ENCODE measurements at places on chromosomes 7 and 10. TPM values are rescaled to one million over a fixed set of nuclear protein-coding genes. Genes with fewer than 3 reads are reported as not detected.

DNA sequence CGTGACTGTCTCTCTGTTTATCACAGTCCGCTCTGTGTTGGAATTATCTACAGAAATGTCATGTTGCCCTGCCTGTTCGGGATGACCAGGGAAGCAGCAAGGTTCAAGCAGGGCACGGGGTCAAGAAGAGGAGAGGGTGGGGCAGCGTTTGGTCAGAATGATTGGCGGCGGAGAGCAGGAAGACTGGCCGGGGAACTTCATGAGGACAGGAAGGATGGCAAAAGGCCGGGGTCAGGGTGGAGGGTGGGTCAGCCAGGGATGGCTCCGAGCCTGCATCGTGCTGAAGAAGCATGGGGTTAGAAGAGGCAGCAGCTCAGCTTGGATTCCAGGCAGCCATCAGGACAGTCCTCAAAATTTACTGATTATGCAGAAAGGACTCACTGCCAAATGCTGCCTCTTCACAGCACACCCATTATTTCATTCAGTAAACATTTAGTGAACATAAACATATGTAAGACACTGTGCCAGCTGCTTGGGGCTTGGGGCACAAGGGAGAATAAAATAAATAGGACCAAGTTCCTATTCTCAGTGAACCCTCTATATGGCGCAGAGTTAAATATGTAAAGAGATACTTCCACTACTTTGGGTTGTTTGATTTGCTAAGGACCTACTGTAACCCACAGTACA lies 42.8 kb downstream of the WNT2 start:
- no peak for DNase-seq

GRCh38 chr7:133164498-133164897 lies 82.6 kb upstream of the CHCHD3 start:
- DNase-seq = no peak

GRCh38 chr7:28116041-28116440 lies 64.6 kb downstream of the JAZF1 start:
- DNase-seq = no peak

DNA sequence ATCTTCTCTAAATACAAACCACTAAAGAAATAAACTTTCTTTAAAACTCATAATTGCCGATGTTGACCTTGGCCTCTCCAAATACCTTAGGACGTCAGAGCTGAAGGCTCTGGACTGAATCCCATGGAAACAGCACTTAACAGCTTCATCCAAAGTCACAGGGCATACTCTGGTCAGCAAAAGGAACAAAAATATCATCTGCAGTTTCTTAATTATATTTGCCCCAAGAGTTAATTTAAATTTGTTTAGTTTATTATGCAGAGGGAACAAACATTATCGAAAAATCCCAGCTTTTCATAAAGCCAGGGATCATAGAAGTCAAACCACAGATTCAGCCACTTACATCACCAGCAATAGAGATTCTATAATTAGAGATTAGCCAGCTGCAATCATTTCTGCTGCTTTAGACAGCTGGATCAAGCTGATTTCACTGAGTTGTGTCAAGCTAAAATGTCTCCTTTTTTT lies 20.5 kb upstream of the FAM13C start:
- DNase-seq = no peak

DNA sequence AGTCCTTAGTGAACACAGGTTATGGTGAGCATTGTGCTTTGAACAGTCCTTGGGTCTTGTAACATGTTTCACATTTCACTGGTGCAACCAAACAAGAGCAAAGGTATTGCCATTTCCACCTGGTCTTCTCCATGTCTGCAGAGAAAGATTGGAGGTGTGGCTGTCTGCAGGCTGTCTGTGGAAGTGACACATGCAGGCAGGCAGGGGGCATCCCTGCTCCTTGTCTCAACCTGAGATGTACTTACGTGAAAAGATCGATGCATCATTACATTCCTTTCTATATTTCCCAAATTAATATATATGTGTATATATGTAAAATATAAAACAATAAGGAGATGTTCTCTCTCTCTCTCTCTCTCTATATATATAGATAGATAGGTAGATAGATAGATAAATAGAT lies 54.3 kb downstream of the LRRC18 start:
- no peak for DNase-seq

GRCh38 chr7:158064631-158065030 lies 523.0 kb downstream of the PTPRN2 start:
- no peak for DNase-seq

DNA sequence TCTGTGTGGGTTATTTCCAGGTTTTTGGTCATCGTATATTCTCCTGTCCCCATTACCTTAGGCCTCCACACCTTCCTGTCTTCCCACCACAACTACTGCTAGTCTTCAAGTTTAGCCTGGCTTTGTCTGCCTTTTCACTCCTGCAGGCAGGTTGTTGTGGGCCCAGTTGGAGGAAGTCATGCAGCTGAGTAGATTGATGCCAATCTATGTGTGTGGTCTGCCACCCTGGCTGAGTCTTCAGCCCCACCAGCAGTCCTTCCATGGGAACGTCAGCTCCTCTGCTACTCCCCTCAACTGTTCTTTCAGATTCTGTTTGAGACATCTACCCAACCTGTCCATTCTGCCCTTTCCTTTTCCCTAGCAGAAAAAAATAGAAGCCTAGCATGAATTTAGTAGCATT lies 6.3 kb downstream of the RINT1 start:
- no peak for DNase-seq

Gene ST8SIA6
- polyA plus RNA-seq = 1.1 TPM

DNA sequence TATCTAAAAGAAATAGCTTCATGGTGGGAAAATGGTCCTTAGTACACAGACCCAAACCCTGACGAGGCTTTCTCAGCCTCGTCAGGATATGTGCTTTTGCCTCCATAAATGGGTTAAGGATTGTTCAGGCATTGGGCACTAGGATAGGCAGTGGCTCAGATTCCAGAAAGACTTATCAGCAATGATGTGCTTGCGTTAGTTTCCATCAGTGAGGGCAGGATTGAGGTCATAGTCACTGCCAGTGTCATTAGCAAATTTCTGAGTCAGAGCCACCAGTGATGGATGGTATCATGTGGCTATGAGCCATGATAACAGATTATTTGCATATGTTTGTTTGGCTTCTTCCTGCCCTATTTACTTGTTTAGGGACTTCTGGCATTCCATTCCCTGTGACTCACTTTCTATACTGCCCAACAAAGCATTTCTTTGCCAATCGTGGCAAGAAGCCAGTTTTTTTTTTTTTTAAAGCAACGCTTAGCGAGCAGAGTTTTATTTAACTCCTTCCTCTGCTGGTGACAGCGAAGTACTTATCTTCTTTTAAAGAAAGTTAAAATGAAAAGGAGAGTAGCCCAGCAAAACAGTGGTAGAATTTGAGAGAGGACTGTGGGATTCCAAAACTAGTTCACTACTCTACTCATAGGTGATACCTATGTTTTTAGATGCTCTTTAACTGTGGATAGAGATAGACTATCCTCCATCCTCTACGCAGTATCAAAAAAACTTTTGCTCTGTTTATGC lies 44.4 kb downstream of the MYPN start:
- DNase-seq = no peak

DNA sequence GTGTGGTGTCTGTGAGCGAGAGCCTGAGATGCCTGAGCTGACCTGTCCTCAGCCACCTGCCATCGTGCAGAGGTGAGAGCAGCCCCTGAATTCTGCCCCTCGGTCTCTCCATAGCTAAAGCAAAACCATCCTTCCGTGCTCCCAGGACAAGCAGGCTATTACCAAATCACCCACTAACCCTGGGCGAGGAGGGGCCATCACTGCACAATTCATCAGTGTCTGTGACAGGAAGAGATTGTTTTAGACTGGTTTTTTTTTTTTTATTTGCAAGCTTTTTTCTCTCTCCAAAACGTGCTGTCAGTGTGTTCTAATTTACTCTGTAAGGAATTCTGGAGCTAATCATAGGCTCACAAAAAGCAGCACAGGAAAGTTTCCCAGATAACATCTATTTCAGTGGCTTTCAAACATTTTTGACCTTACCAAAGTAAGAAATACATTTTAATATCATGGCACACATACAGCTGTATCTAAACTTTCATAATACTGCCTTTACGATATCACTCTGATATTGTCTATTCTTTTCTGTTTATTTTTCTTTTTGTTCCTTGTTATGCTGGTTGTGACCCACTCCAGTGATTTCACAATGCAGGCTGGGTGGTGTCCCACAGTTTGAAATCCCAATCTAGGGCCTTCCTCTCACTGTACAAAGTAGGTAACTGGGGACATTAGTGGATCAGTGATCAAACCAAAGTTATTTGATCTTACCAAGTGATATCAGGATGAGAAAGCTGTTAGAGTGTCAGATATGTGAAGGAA lies 62.8 kb downstream of the EGFR start:
- DNase-seq = no peak

- DNase-seq = no peak
Measured at GRCh38 chr7:108384716-108385483, 71.3 kb downstream of the NRCAM start.

- no peak for DNase-seq
Measured at GRCh38 chr7:122256046-122256445, 48.5 kb downstream of the FEZF1 start.

Gene GNG11
- polyA plus RNA-seq = 43.3 TPM

GRCh38 chr7:100693312-100694097 lies 545 bp downstream of the GIGYF1 start:
- DNase-seq = no peak

All from renal cortex interstitium (tissue), 15 donors.